Hematopoietic multipotent progenitor cell treated with erythropoietin and hydrocortisone succinate and interleukin-3 and kit ligand, for 6 days (in vitro differentiated cells): ENCODE measurements at places on chromosomes 5 and 9.
A peak's percentile ranks its signal among the peaks of the same experiment; 100 is the strongest.

DNA sequence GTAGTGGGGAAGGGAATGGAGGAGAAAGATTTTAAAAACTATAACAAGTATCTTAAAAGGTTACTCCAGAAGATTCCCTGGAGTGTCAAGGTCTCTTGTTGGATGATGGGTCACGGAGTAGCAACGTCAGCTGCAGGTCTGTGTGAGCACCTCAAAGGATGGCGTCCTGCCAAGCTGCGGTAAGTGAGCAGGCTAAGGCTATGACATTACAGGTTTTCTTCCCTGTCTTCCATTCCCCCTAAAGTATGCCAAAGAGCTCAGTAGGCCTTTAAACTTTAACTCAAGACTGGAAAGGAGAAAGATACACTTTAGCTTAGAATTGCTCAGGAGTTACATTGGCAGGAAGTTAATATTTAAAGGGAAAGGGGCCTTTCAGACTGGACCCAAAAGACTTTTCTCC is 17.5 kb downstream of the SPOCK1 start:
- DNase-seq, result no peak

GRCh38 chr5:73911761-73912393 is 285.9 kb downstream of the ARHGEF28 start:
- no peak for DNase-seq

GRCh38 chr9:80968611-80969010 is 720.7 kb downstream of the TLE1 start:
- no peak for DNase-seq

DNA sequence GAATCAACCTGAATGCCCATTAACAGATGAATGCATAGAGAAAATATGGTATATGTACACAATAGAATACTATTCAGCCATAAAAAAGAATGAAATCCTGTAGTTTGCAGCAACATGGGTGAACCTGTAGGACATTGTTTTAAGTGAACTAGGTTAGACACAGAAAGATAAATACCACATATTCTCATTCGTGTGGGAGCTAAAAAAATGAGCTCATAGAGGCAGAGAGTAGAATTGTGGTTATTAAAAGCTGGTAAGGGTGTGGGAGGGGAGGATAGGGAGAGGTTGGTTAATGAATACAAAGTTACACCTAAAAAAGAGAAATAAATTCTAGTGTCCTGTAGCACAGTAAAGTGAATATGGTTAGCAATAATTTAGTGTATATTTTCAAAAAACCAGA is 23.5 kb downstream of the PTTG1 start:
- DNase-seq, result no peak

DNA sequence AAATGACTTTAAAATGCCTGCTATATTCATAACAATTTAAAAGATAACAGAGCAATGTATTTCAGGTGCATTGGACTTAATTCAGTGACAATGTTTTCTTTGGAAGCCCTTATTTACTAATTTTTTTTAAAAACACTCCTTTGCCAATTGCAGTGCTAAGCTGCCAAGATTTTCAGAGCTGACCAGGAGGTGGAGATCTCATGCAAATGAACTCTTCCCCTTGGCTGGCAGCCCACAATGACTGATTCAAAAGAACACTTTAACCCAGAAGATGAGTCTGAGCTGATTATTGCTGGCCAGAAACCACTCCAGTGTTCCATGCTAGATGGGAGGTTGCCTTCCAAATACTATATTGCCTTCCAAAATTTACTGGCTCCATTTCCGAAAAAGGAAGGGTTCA is 128.3 kb upstream of the CCNH start:
- peak; percentile 16 for DNase-seq

GRCh38 chr5:103514371-103514770 is 48.2 kb downstream of the NUDT12 start:
- no peak for DNase-seq

GRCh38 chr5:79699763-79700400 is 10.2 kb downstream of the CMYA5 start:
- DNase-seq, result no peak

- no peak for DNase-seq
Observed at GRCh38 chr5:60529001-60529400, 171.0 kb downstream of the DEPDC1B start.

DNA sequence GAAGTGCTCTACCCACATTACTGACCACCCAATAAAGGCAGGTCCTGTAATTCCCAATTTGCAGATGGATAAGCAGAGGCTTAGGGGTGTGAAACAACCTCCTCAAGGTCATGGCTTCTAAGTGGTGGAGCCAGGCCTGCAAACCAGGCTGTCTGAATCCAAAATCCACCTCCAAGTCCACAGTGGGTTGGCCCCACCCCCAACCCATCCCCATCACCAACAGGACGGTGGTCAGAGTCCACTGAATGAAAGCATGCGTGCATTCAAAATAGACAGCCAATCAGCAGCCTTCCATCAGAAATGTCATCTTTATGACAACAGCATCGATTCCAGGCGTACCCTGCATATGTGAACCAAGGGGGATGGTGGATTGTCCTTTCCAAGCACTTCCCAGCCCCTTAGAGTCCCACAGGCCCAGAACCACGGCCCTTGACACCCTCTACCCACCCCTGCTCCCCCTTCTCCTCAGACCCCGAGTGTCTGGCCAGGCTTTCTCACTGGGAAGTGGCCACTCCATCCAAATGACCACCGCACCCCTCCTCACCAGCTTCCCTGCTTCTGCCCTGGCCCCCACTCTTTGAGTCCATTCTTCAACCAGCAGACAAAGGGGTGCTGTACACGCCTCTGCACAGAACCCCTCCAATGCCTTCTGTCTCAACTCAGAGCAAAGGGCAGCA is 133.1 kb downstream of the KCNIP1 start:
- DNase-seq, result no peak

DNA sequence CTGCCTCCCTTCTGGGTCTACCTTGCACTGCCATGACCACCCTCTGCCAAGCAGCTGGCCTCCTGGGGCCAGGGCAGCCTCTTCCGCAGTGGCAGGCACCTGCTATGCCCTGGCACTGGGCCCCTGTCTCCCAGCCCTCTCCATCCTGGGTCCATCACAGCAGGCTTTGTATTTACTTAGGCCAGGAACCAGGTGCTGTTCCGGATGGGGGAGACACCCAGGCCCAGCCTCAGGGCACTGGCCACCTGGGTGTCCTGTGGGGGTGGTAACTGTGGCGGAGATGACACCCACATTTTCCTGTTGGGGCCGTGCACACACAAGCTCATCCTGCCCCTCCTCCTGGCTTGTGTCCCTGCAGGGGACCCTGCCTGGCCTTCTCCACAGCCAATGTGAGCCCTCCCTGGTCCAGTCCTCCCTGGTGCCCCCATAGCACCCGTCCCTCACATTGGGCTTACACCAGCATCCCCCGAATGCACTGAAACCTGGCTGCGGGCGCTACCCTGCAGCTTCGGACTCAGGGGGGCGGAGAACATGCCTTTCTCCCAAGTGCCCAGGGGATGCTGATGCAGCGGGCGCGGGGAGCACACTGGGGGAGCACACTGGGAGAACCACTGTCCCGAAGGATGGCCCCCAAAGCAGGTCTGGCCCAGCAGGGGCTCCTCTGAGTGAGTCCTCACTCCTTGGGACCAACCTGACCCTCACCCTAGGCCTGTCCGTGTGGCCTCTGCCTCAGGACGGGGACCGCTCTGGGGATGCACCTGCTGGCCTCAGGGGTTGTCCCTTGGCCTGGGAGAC is 17.9 kb downstream of the FAM163B start:
- no peak for DNase-seq

GRCh38 chr5:83487155-83487554 is 15.6 kb downstream of the VCAN start:
- DNase-seq, result no peak

GRCh38 chr5:145403992-145404391 is 431.1 kb downstream of the PRELID2 start:
- DNase-seq, result no peak

GRCh38 chr5:14687023-14687665 is 22.6 kb downstream of the OTULIN start:
- no peak for DNase-seq

GRCh38 chr5:159781626-159782157 is 134.6 kb upstream of the ADRA1B start:
- DNase-seq, result no peak

- DNase-seq, result no peak
Observed at GRCh38 chr5:133723651-133724366, 111.5 kb upstream of the FSTL4 start.

DNA sequence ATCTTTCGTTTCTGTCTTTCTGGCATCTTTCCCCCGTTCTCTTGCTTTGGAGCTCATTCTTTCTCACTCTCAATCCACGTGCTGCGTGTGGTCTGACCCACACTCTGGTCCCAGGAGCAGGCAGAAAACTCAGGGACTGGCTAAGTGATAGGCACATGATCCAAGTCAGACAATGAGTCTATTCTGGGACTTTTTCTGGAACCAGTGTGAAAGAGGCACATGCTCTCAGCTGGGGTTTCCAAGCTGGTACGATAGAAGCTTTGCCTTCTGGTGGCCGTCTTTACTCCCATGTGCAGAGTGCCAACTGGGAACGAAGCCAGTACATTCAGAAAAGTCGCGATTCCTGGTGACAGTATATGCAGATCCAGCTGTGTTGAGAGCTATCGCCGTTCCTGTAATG is 94.4 kb downstream of the PDZD2 start:
- DNase-seq, result no peak

DNA sequence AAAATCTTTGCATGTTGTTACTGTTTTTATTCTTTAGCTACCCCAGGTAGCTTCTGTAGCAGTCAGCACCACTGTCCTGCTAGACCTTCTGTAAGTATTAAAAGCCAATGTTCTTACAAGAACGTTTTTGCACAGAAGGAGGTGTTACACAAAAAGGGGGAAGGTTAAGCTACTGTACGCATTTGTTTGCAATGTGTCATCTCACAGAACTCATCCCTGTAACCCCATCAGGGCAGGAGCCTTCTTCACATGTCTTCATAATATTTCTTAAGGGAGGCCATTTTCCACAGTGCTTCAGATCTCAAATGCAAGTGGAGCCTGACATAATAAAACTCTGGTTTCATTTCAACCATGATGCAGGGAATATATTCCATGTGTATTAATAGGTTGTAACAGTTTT is 67.9 kb downstream of the OSMR start:
- DNase-seq, result no peak

DNA sequence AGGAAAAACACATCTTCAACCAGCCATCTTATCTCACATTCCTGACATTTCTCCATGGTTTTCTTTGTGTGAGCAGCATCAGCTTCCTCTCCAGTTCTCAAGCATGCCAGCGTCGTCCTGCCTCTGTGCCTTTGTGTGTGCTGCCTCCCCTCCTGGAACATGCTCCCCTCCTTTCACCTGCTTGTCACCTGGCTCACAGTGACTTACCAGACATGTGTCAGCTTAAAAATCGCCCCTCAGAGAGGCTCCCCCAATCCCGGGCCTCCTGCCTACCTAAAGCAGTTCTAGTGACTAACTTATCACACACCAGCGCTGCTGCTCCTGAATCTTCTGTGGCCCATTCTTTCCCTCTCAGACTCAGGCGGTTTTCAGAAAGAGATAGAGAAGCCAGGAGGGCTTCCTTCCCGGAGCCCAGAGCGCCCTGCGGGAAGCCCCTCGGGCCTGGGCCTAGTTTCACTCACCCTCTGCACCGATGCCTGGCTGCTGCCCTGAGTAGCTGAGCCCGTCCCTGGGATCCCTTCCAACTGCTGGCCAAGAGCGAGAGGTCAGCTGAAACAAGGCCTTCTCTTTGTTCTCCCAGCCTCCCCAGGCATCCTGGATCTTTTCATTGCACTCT is 51.1 kb upstream of the MVB12B start:
- DNase-seq, result no peak

DNA sequence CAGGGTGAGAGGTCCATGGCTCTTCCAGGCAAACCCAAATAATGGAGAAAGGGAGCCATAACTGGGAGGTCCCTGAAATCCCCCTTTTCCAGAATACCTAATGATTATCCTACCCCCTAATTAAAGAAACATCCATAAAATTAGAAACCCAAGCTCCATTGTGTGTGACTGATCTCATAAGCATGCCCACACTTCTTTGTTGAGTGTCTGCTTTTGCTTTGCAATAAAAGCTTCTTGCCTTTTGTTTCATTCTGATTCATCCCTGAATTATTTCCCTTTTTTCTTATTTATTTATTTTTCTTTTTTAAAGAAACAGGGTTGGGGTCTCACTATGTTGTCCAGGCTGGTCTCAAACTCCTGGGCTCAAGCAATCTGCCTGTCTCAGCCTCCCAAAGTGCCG is 33.1 kb downstream of the BTF3 start:
- DNase-seq, result no peak

GRCh38 chr9:98998441-98999151 is 54.9 kb downstream of the COL15A1 start:
- DNase-seq, result peak; percentile 77

DNA sequence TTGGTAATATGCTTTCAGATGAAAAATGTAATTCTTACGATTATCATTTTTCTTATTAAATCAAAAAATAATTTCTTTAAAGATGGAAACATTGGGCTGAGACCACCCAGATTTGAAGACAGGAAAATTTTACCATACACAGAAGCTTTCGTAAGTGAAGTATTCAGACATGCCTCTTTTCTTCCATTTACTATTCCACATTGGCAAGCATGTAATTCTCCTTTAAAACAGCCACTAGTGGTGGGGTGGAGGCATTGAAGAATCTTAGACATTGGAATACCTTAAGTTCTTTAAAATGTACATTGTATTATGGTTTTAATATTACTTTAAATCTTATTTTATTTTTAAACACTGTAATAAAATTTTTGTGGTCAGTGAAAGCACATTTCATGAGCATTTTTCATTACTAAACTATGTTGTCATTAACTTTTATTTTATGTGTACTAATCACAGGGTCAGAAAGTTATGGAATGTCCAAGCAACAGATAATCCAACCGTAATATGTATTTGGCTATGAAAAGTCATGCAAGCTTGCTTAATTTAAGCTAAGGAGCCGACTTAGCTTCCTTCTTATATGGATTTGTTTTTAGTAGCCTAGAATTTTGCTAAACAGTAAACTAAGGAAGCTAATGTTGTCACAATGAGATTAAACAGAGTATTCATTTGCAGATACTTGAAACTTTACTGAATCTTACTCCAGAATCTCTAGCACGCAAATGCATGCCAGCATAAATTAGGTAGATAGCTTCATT is 97.4 kb upstream of the ALDH1A1 start:
- DNase-seq, result no peak

- peak; percentile 67 for DNase-seq
Observed at GRCh38 chr5:157740229-157740610, 3.3 kb upstream of the LSM11 start.
